Anterior cingulate cortex (tissue), 58 donors: ENCODE measurements at places on chromosomes 11 and 22.

DNA sequence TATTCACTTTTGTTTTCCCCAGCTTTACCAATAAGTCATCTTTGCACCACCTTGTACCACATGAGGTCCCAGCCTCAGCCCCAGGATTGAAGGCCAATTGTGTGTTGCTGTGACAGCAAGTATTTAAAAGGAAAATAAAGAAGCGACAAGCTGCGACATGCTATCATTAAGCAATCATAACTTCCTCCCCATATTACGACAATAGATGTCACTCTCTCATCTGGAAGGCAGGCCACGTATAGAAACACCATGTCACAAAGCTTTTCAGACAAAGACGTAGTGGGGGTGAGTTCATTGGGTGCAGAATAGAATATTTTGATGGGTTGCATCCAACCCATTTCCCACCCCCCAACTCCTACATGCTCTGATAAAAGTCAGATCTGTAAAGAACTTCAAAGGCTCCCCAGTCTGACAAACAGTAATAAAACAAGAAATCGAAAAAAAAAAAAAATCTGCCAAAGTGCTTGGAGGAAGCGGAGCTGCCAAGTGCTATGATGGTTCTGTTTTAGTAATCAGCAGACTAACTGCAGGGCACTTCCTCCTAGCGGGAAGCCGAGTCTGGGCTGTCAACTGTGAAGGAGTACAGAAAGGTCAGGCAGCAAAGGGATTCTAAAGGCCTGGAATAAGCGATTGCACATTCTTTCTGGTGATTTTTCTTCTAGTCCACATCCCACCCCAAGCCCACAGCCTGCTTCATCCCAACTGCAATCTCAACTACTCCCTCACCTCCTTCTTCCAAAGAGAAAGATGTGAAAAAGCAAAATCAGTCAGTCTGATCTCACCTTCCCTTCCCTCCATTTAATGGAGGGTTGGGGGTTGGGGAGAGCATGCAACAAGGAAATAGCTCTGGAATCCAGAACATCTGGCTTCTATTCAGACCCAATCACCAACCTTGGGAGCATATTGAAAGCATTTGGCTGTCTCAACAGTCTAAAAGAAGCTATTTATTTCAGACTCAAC lies 131.4 kb upstream of the UBASH3B start:
- DNase-seq = peak; percentile 1

DNA sequence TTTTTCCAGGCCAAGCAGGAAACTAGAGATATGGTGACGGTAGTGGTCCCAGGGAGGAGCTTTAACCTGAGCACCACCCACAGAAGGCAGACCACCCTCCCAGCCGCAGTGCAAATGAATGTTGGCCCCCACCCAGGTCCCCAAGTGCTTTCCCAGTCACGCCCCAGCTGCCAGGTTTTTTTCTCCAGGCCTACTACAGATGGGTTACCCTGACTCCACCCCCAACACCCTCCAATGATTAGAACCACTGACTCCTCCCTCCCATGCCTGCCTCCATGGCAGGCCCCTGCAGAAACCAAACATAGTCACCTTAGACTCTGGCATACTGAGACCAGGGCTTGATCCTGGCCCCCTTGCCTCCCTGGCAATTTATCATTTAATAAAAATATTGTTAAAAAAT lies 58.7 kb upstream of the CHST1 start:
- DNase-seq = no peak

- no peak for DNase-seq
These were observed 103.2 kb downstream of the GRIA4 start for GRCh38 chr11:105713106-105713505.

- DNase-seq = no peak
These were observed 32.1 kb upstream of the GNB1L start for GRCh38 chr22:19886605-19887255.

GRCh38 chr22:32829451-32829851 lies 27.9 kb downstream of the TIMP3 start:
- DNase-seq = no peak

- DNase-seq = no peak
These were observed 8.0 kb upstream of the SLC25A17 start for GRCh38 chr22:40826984-40827741.

GRCh38 chr11:128832121-128832497 lies 35.0 kb downstream of the KCNJ1 start:
- DNase-seq = no peak
